ENCODE measurements at places on chromosomes 4 and X.

DNA sequence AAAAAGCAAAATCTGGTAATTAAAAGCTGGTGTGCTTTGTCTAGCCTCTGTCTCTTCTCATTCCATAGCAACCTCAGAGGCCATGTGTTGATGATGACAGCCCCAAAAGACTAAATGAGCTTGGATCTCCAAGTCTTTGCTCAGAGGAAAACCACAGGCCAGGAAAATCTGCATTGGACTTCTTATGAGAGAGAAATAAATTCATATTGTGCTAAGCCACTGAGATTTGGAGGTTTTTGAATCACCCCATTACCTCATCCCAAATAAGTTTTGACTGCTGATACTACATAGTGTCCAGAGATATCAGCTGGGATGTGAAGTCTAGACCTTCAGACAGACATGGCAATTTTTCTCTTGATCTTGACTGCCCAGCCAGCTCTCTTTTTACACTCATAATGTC lies 178.6 kb upstream of the DIPK2B start:
- no peak for DNase-seq

DNA sequence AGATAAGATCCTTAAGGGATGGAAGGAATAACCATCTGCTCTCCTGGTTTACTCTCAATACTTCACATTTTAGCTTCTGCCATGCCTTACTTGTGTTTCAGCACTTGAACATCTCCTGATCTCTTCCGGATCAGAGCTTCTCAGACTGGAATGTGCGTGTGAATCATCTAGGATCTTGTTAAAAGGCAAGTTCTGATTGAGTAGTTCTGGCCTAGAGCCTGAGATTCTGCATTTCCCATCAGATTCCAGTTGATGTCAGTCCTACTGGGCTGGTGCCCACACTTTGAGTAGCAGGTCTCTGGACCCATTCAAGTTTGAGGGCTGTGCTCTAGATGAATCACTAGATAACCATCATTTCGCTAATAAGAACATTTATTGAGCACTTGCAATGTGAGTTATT lies 20.0 kb downstream of the NDP start:
- no peak for DNase-seq

- peak; percentile 88 for DNase-seq
These were observed 20.4 kb upstream of the SEPSECS start for GRCh38 chr4:25180524-25181131.

DNA sequence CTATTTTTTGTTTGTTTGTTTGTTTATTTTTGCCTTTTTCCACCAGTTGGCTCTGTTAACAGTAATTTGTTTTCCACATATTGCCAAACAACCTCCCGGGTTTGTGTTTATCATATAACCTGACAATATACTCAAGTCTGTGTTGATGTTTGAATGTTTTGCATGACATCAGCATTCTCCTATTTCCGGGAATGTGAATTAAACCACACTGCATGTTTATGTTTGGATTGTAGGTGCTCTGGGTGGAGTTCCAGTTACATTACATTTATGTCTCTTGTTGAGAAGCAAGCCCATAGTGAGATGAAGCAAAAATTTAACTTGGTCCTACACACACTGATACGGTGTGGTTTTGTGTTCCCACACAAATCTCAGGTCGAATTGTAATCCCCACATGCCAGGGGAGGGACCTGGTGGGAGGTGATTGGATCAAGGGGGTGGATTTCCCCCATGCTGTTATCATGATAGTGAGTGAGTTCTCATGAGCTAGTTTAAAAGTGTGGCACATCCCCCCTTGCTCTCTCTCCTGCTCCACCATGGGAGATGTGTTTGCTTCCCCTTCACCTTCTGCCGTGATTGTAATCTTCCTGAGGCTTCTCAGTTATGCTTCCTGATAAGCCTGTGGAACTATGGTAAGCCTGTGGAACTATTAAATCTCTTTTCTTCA lies 54.4 kb upstream of the CLNK start:
- no peak for DNase-seq

- no peak for DNase-seq
These were observed 32.5 kb upstream of the AP1AR start for GRCh38 chr4:112199041-112199440.

Data from Karpas-422 (cell line).